ENCODE measurements at places on chromosomes 5 and 9. TPM values are rescaled to one million over a fixed set of nuclear protein-coding genes. Genes with fewer than 3 reads are reported as not detected.

The TRIM7 gene
- total RNA-seq = 2.7 TPM

The HAVCR2 gene
- 70.0 TPM for total RNA-seq

GRCh38 chr5:93100428-93100827, 480.6 kb downstream of the NR2F1-AS1 start:
- DNase-seq = no peak
- H3K36me3 ChIP-seq = no peaks in the 10 kb centered on the region
- H3K27ac ChIP-seq = no peak overlapping the region
- no peak overlapping the region for H3K4me3 ChIP-seq
- H3K27me3 ChIP-seq = no peaks in the 10 kb centered on the region

DNA sequence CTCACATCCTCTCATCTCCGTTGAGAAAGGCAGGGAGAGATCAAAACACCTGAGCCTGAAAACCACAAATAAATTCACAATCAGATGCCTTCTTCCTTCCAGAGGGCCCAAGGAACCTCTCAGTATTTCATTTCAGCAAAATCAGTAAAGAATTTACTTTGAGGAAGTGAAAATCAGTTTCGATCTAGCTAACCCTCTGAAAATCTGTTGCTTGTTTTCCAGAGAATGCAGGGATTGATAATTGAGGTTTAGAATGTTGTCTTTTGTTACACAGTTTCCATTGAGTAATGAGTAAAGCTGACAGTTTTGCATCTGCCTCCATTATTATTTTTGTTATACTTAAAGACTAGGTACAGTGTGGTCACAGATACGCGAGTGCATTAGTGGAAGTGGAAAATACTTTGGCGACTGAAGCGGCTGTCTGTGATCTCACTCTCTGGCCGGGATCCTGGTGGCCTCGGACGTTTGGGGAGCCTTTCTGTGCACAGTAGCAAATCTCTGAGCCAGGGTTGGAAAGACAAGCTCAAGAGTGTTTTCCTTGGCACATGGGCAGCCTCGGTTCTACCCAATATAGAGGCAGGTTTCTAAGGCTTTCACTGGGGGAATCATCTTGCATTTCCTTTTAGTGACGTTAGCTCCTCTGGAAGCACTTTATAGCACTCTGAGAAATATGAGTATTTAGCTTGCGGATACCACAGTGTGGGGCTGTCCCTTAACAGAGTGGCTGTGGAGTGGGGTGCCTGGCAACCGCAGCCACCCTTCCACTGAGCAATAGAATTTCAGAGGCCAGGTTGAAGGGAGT, 32.2 kb upstream of the ANGPTL2 start:
- H3K27ac ChIP-seq = peak overlapping the region; percentile 31
- DNase-seq = no peak
- H3K27me3 ChIP-seq = peaks cover 35% of the 10 kb centered on the region
- H3K4me1 ChIP-seq = peaks cover 12% of the 10 kb centered on the region
- no peaks in the 10 kb centered on the region for H3K36me3 ChIP-seq
- peak overlapping the region; percentile 9 for H3K4me3 ChIP-seq

- H3K36me3 ChIP-seq = no peaks in the 10 kb centered on the region
- H3K27ac ChIP-seq = no peak overlapping the region
- H3K27me3 ChIP-seq = peaks cover 7% of the 10 kb centered on the region
- DNase-seq = no peak
- no peak overlapping the region for H3K4me3 ChIP-seq
These were observed 54.5 kb downstream of the EFNA5 start for GRCh38 chr5:107616213-107616612.

DNA sequence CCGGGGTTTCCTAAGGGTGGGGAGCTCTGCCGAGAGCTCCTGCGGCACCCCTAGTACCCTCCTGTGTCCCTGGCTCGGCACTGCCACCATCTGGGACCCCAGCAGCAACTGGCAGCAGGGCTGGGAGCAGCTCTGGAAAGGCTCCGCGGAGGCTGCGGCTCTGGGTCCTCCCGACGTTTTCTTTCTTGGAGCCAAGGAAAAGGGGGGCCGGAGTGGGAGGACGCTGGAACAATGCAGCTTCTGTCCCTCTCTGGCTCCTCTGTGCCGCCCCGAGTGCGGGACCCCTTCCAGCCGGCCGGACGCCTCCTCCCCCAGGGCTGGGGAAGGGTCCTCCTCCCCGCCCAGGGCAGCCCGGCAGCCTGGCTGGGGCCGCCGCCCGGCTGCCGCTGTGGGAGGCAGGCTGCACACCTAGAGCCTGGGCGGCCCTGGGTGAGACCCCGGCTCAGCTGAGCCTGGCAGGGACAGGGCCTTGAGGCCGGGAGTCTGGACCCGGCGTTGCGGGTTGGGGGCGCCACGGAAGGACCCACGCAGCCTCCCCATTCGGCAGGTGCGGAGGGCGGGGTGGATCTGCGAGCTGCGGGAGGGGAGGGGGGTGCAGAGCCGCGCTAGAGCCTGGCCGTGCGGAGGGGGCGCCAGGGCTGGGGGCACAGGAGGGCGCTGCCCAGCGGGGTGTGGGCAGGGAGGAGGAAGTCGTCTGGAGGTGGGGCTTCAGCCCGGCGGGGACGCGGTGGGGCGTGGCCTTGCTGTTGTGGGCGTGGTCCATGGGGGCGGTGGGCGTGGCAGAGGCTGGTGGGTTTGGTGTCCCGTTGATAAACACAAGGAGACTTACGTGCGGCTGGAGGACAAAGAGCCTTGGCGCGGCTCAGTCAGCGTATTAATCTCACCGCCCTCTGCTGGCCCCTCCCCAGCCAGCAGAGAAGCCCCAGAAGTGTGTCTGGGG, 15.1 kb downstream of the GPSM1 start:
- peak overlapping the region; percentile 23 for H3K4me3 ChIP-seq
- peak; percentile 92 for DNase-seq
- no peaks in the 10 kb centered on the region for H3K4me1 ChIP-seq
- no peaks in the 10 kb centered on the region for H3K27me3 ChIP-seq

DNA sequence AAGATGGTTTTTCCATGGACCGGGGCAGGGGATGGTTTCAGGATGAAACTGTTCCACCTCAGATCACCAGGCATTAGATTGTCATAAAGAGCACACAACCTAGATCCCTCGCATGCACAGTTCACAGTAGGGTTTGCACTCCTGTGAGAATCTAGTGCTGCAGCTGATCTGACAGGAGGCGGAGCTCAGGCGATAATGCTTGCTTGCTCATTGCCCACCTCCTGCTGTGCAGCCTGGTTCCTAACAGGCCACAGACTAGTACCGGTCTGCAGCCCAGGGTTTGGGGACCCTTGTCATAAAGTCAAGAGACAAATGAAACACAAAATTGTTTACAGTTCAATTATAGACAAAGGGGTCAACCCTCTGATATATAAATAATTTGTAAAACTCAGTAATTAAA, 101.7 kb downstream of the RANBP17 start:
- no peak overlapping the region for H3K27ac ChIP-seq
- H3K36me3 ChIP-seq = no peaks in the 10 kb centered on the region
- H3K4me3 ChIP-seq = no peak overlapping the region
- no peaks in the 10 kb centered on the region for H3K27me3 ChIP-seq
- no peak for DNase-seq

- H3K4me3 ChIP-seq = no peak overlapping the region
- no peaks in the 10 kb centered on the region for H3K36me3 ChIP-seq
- DNase-seq = no peak
- no peaks in the 10 kb centered on the region for H3K27me3 ChIP-seq
These were observed 87.5 kb downstream of the SLIT3 start for GRCh38 chr5:169213479-169213878.

DNA sequence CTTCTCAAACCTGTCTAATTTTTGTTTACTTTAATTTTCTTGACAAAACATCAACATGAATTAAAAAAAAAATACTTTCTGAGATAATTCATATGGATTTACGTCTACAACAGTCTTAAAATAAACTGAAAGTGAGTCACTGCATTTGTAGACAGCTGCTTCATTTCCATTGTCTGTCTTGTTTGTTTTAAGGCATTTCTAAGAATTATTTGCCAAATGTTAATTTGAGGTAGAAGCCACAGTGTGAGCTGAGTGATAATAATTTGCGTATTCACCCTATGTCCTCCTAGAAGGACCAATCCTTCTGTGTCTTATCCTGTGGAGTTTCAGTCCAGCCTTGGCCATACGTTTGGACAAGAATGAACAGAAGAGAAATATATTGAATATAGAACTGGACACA, 174.5 kb downstream of the CFAP90 start:
- no peak for DNase-seq
- no peaks in the 10 kb centered on the region for H3K4me1 ChIP-seq
- no peaks in the 10 kb centered on the region for H3K36me3 ChIP-seq
- H3K27ac ChIP-seq = no peak overlapping the region
- no peak overlapping the region for H3K4me3 ChIP-seq

DNA sequence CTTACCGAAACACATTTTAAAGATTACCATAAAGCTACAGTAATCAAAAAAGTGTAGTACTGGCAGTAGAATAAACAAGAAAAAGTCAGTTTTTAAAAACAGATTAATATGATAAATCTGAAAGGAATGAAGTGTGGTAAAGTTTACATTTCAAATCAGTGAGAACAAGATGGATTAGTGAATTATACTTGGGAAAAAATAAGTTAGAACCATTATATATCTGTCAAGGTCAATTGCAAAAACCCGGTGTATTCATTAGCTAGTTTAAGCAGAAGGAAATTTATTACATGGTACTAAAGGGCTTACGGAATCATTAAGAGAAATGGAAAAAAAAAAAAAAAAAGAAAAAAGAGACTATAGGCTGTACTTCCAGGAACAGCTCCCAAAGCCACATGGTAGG, 164.3 kb downstream of the MUSK start:
- no peak for DNase-seq
- no peaks in the 10 kb centered on the region for H3K27me3 ChIP-seq
- H3K27ac ChIP-seq = no peak overlapping the region
- no peaks in the 10 kb centered on the region for H3K4me1 ChIP-seq
- no peaks in the 10 kb centered on the region for H3K36me3 ChIP-seq

- no peak overlapping the region for H3K27ac ChIP-seq
- H3K4me1 ChIP-seq = no peaks in the 10 kb centered on the region
- no peak for DNase-seq
These were observed 331.3 kb downstream of the ASTN2 start for GRCh38 chr9:117083559-117083958.

The ZNF367 gene
- 22.1 TPM for total RNA-seq

DNA sequence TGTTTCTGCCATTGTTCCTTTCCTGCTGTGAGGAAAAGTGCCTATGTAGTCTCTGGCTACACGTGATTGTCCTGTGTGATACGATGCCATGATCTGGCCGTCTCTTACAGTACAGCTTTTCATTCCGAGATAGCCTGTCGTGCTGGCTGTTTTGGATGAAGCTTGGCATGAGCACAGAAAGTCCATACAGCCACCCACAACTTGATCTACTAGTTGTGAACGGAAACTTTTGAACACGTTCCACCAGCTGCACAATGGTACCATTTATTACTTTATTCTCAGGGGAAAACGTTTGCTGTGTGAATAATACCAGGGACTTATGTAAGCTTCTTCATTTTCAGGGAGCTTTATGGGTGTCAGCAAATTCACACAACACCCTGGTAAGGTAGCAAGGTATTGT, 217.6 kb upstream of the ANKRD55 start:
- H3K27ac ChIP-seq = no peak overlapping the region
- H3K4me3 ChIP-seq = no peak overlapping the region
- H3K36me3 ChIP-seq = no peaks in the 10 kb centered on the region
- H3K4me1 ChIP-seq = no peaks in the 10 kb centered on the region
- peaks cover 3% of the 10 kb centered on the region for H3K27me3 ChIP-seq

- H3K4me3 ChIP-seq = no peak overlapping the region
- no peaks in the 10 kb centered on the region for H3K36me3 ChIP-seq
- H3K27me3 ChIP-seq = peaks cover 7% of the 10 kb centered on the region
- H3K4me1 ChIP-seq = peaks cover 13% of the 10 kb centered on the region
- no peak overlapping the region for H3K27ac ChIP-seq
These were observed 36.8 kb downstream of the PTGES start for GRCh38 chr9:129716091-129716490.

DNA sequence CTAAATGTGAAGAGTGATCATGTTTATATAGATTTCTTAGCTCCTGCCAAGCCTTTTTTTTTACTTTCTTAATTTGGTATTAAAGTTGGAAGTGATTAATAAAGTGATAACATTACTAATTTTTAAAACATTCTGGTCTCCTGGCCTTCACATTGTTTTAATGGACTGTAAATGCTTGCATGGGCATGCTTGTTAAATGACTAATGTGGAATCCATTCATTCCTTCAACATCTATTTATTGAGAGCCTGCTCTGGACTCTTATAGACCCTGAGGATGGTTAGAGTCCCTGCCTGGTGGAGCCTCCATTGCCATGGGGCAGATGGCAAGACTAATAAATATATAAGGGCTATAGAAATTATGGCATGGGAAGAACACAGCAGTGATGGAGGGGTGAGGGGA, 103.5 kb downstream of the NTRK2 start:
- no peak for DNase-seq
- H3K4me1 ChIP-seq = peaks cover 1% of the 10 kb centered on the region
- H3K27ac ChIP-seq = no peak overlapping the region
- H3K36me3 ChIP-seq = no peaks in the 10 kb centered on the region

The GPRIN1 gene
- 3.7 TPM for total RNA-seq

- H3K4me1 ChIP-seq = no peaks in the 10 kb centered on the region
- DNase-seq = no peak
- H3K4me3 ChIP-seq = no peak overlapping the region
These were observed 159.9 kb downstream of the PPP2R2B start for GRCh38 chr5:146718609-146719008.

The ANKRD31 gene
- 0.47 TPM for total RNA-seq

The INSL6 gene
- total RNA-seq = not detected

GRCh38 chr5:98259595-98259994, 513.9 kb upstream of the RGMB start:
- no peak for DNase-seq
- no peak overlapping the region for H3K4me3 ChIP-seq
- H3K4me1 ChIP-seq = no peaks in the 10 kb centered on the region
- no peak overlapping the region for H3K27ac ChIP-seq
- H3K36me3 ChIP-seq = no peaks in the 10 kb centered on the region
- no peaks in the 10 kb centered on the region for H3K27me3 ChIP-seq

GRCh38 chr5:88892669-88893068, 9.7 kb upstream of the MEF2C start:
- DNase-seq = no peak
- no peaks in the 10 kb centered on the region for H3K4me1 ChIP-seq
- no peaks in the 10 kb centered on the region for H3K36me3 ChIP-seq
- no peak overlapping the region for H3K27ac ChIP-seq
- H3K27me3 ChIP-seq = peaks cover 34% of the 10 kb centered on the region
- no peak overlapping the region for H3K4me3 ChIP-seq

DNA sequence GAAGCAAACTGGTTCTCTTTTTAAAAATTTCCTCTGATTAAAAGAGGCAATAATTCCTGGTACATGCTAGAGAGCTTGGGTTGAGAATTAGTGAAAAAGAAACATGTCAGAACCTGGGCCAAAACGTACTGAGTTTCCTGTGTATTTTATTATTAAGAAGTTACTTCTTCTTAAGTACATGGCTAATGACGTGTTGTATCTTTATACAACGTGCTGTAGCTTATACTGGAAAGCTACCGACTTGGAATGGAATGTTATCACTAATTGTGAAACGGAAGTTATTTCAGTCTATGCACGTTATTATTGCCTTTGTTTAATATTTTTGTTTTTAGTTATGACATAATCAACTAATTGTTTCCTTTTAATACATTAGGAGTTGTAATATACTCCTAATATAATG, 43.1 kb downstream of the ZNF366 start:
- H3K4me3 ChIP-seq = no peak overlapping the region
- no peaks in the 10 kb centered on the region for H3K36me3 ChIP-seq
- DNase-seq = no peak
- H3K4me1 ChIP-seq = peaks cover 5% of the 10 kb centered on the region
- peaks cover 10% of the 10 kb centered on the region for H3K27me3 ChIP-seq
- H3K27ac ChIP-seq = no peak overlapping the region

The FOXB2 gene
- total RNA-seq = not detected

The DRD1 gene
- not detected for total RNA-seq

GRCh38 chr5:102411-103043, 10.6 kb downstream of the PLEKHG4B start:
- no peaks in the 10 kb centered on the region for H3K36me3 ChIP-seq
- no peaks in the 10 kb centered on the region for H3K4me1 ChIP-seq
- H3K27me3 ChIP-seq = peaks cover 18% of the 10 kb centered on the region
- H3K4me3 ChIP-seq = no peak overlapping the region
- H3K27ac ChIP-seq = no peak overlapping the region

The GRIN3A gene
- not detected for total RNA-seq

The RALGPS1 gene
- total RNA-seq = 1.7 TPM

The ADAMTS19 gene
- not detected for total RNA-seq
